Liver (tissue), 10 donors: ENCODE measurements at places on chromosomes 5 and 9. TPM values are rescaled to one million over a fixed set of nuclear protein-coding genes. Genes with fewer than 3 reads are reported as not detected.

The ENTREP1 gene
- total RNA-seq: 0.33 TPM

The PTGS1 gene
- total RNA-seq: 5.3 TPM

The ANKRD20A1 gene
- 0.70 TPM for total RNA-seq

GRCh38 chr9:123834889-123835562, 94.9 kb downstream of the DENND1A start:
- no peaks in the 10 kb centered on the region for H3K27me3 ChIP-seq
- peaks cover 2% of the 10 kb centered on the region for H3K4me1 ChIP-seq
- H3K36me3 ChIP-seq: no peaks in the 10 kb centered on the region
- H3K4me3 ChIP-seq: no peak overlapping the region
- no peak overlapping the region for H3K27ac ChIP-seq

DNA sequence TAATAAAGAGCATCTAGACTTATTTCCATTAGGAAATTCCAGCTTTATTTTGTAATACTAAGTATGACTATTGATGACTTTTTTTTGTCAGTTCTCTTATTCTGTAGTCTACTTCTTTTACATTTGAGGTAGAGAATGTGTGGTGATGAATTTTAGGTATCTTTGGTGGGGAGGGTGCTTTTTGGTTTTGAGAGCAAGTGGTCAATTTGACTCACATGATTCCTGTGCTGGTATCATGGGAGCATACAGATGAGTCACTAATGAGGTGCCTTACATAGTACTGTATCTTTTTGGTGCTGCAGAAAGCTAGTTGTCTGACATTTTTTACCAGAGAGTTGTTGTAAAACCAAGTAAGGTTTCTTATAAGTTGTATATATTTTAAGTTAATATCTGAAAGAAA, 35.3 kb downstream of the ERBIN start:
- DNase-seq: no peak
- no peak overlapping the region for H3K27ac ChIP-seq
- H3K4me1 ChIP-seq: peaks cover 1% of the 10 kb centered on the region
- no peaks in the 10 kb centered on the region for H3K27me3 ChIP-seq
- no peaks in the 10 kb centered on the region for H3K36me3 ChIP-seq

DNA sequence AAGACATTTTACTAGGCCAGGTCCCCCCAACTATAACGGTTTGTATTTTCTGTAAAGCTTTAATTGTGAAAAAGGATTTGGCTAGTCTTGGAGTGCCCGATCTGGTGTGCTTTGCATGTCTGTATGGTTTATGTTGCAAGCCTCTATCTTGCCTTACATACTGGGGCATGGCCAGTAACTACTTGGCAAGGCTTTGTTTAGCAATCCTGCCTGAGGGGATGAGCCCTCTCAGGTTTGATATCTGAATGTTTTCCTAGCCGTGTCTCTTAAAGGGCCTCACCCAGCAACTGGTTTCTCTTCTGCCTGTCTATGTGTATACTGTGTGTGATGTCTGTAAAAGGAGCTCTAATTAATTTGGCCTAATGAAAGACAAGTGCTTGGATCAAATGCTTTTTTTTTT, 61.3 kb upstream of the SPINK5 start:
- no peaks in the 10 kb centered on the region for H3K4me1 ChIP-seq
- no peak overlapping the region for H3K4me3 ChIP-seq
- DNase-seq: no peak
- no peaks in the 10 kb centered on the region for H3K27me3 ChIP-seq
- no peaks in the 10 kb centered on the region for H3K36me3 ChIP-seq
- H3K27ac ChIP-seq: no peak overlapping the region

- no peak for DNase-seq
- H3K36me3 ChIP-seq: no peaks in the 10 kb centered on the region
- H3K27ac ChIP-seq: no peak overlapping the region
- H3K4me3 ChIP-seq: no peak overlapping the region
- no peaks in the 10 kb centered on the region for H3K4me1 ChIP-seq
These were observed 221.3 kb upstream of the FTMT start for GRCh38 chr5:121630402-121630801.

DNA sequence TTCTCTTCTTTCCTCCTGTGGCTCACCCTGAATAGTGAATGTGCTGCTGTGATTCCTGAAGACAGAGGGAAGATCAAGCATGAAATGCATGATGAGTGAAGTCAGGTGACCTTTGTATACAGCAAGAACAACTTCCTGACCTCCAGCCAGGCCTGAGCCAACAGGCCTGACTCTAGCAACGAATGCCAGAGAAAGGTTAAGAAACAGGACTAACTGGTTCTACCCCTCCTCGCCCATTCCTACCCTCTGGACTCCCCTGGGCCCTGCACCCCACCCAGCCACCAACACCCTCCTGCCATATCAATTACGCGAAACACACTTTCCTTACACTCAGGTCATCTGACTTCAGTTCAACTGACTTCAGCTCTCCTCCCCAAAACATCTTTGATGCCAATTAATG, 4.9 kb downstream of the SUSD1 start:
- no peaks in the 10 kb centered on the region for H3K36me3 ChIP-seq
- no peak overlapping the region for H3K4me3 ChIP-seq
- no peaks in the 10 kb centered on the region for H3K4me1 ChIP-seq
- no peak for DNase-seq

DNA sequence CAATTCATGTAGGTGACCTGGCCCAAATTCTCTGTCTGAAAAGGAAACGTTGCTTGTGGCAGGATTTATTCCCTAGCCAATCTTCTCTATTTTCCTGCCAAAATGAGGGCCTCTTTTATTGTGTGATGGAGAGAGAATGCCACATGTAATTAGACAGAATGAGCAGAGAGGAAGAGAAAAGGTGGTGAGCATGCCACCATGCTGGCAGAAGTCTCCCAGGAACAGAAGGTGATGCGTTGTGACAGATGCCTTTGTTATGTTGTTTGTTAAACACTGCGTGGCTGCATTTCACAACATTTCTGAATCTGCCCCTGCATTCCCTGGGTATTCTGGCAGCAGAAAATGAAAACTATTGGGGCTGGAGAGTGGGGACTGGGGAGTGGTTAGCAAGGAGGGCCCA, 577.6 kb downstream of the TLR4 start:
- no peaks in the 10 kb centered on the region for H3K4me1 ChIP-seq
- H3K27me3 ChIP-seq: no peaks in the 10 kb centered on the region
- H3K36me3 ChIP-seq: no peaks in the 10 kb centered on the region
- no peak for DNase-seq

GRCh38 chr5:55226027-55226933, 835 bp downstream of the MCIDAS start:
- H3K4me3 ChIP-seq: no peak overlapping the region
- DNase-seq: peak; percentile 56
- H3K27ac ChIP-seq: no peak overlapping the region
- peaks cover 24% of the 10 kb centered on the region for H3K27me3 ChIP-seq
- peaks cover 22% of the 10 kb centered on the region for H3K4me1 ChIP-seq
